ENCODE measurements at places on chromosomes 6 and 20. TPM values are rescaled to one million over a fixed set of nuclear protein-coding genes. Genes with fewer than 3 reads are reported as not detected.

- no peak for DNase-seq
These were observed 170.8 kb upstream of the GMDS start for GRCh38 chr6:2416128-2416712.

DNA sequence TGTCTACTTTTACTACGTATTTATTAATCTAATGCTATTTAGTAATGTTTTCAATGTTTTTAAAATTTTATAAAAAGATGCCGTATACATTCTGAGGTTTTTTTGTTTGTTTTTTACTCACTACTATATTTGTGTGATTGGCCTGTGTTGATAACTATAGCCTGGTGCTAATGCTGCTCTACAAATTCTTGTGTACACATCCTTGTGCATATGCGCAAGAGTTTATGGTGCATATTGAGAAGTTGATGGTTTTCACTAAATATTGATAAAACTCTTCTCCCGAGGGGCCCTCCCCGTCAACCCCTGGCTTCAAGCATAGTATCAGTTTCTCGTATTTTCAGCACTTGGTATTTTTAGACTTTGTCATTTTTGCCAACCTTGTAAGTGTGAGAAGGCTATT lies 59.9 kb downstream of the E2F3 start:
- DNase-seq: no peak

DNA sequence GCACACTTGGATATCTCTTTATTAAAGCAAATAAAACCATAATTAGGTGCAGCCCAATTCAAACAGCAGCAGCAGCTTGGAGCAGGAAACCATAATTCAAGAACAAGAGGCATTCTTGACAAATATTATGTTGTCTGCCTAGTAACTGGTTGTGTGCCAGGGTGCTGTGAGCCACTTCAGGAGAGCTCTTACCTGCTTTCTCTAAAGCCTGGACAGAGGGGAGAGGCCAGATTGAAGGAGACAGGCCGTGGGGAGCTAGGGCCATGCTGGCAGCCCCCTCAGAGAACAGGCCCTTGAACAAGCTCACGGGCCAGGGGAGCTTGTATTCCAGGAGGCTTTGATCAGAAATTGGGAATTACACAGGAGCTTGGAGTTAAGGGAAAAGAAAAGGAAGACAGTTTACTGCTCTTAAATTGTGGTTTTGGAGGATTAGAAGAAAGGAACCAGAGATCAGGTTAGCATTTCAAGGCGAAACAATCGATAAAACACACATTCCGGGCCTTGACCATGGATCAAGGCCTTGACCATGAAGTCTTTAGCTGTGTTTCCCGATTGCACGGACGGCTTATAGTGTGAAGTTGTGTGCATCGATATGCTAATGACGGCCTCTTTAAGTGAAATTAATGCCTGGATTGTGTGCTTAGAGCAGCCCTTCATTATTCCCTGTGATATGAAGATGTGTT lies 69.8 kb upstream of the NKX2-2 start:
- DNase-seq: no peak

NKAIN4 gene
- polyA plus RNA-seq: 21.1 TPM

DNA sequence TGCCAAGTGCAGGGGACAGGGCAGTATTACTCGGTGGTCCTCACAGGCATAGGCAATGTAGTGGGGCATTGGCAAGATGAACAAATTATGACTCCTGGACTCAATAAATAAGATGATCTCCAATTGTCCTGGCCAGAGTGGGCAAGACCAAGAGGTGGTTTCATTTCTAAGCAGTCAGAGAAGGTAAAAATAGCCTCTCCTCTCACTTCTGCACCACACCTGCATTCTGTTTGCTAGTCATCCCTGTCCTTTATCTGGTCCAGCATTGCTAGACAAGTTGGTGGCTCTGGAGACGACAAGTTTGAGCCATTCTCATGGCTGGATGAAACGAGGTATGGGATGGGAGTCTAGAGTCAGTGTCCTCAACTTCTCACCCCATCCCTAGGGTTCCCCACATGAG lies 83.0 kb downstream of the BANF2 start:
- no peak for DNase-seq

GRCh38 chr6:168667428-168667805 lies 226.4 kb downstream of the SMOC2 start:
- DNase-seq: no peak

DNA sequence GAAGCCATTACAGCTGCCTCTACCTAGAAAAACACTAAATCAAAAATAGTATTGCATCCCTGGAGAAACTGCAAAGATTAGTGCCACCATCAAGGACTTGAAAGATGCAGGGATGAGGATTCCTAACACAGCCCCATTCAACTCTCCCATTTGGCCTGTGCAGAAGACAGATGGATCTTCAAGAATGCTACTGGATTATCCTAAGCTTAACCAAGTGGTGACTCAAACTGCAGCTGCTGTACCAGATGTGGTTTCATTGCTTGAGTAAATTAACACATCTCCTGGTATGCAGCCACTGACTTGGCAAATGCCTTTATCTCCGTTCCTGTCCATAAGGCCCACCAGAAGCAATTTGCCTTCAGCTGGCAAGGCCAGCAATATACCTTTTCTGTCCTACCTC lies 117.4 kb downstream of the TBC1D32 start:
- DNase-seq: no peak

- no peak for DNase-seq
These were observed 69.7 kb downstream of the ANKS1A start for GRCh38 chr6:34958734-34959133.

DNA sequence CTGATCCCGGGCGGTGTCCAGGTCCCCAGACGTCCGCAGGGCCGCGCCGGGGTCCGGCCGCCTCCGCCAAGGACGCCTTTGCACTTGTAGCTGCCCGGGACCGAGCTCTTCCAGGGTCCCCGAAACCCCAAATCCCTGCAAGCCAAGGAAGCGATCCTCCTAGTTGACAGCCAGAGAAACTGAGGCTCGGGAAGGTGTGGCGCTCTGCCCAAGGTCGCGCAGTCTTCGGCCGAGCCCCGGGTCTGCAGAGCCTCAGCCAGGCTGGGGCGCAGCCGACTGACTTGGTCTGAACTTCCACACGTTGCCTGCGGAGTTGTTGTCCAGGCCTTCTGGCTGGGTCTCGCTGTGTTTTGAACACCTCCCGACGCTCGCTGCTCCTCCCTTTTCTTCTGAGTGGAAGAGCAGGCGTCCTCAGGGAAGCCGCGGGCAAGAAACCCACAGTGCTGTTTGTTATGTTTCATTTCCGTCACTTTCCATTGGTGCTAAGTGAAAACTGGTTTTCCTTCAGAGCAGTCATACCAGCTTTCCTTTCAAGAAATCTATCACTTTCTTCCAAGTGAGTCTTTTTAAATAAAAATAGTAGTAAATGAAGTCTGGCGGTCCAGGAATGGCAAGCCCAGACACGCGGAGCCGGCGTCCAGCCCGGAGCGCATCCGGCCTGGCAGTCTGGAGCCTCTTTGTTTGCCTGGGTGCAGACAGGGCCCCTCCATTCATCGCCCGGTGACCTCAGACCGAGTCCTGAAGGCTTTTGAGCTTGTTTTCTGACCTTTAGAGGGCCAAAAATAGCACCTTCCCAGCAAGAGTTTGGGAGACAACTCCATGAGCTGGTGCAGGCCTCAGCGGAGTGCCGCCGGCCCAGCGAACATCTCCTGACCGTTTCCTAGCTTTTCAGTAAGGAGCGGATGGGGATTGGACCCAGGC lies 698 bp downstream of the FAM210B start:
- DNase-seq: no peak

GRCh38 chr20:12072221-12072953 lies 154.7 kb downstream of the BTBD3 start:
- no peak for DNase-seq

NOX3 gene
- 2.1 TPM for polyA plus RNA-seq

C20orf144 gene
- 0.21 TPM for polyA plus RNA-seq

VSTM2L gene
- polyA plus RNA-seq: 1.3 TPM

GRCh38 chr6:9208966-9209365 lies 773.6 kb upstream of the SLC35B3 start:
- DNase-seq: no peak

CASS4 gene
- 3.6 TPM for polyA plus RNA-seq

GRCh38 chr6:167796192-167796981 lies 30.3 kb upstream of the AFDN start:
- DNase-seq: no peak

- no peak for DNase-seq
These were observed 2.5 kb downstream of the PMEPA1 start for GRCh38 chr20:57707320-57707719.

PPP1R16B gene
- 7.5 TPM for polyA plus RNA-seq

ANGPT4 gene
- 0.15 TPM for polyA plus RNA-seq

DNA sequence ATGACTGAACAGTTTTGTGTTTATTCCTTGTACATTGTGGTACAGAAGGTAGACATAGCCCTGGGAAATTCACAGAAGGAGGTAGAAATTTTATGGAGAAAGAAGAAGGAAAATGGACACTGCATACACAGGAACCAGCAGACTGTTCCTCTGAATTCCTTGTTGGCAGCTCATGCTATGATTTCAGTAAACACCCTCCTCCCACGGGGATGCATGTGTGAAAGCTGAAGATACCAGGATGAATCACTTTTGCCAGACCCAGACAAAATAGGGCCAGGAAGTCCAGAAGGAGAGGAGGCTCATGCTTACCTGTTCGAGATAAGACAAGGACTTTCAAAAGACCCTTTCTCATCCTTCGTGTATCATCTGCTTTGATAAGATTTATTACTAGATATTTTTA lies 110.3 kb upstream of the GGTLC1 start:
- no peak for DNase-seq

GRCh38 chr6:36701401-36701991 lies 3.9 kb downstream of the RAB44 start:
- DNase-seq: no peak

HBS1L gene
- 77.3 TPM for polyA plus RNA-seq

- DNase-seq: no peak
These were observed 104.2 kb downstream of the PREX1 start for GRCh38 chr20:48723308-48724264.

DNA sequence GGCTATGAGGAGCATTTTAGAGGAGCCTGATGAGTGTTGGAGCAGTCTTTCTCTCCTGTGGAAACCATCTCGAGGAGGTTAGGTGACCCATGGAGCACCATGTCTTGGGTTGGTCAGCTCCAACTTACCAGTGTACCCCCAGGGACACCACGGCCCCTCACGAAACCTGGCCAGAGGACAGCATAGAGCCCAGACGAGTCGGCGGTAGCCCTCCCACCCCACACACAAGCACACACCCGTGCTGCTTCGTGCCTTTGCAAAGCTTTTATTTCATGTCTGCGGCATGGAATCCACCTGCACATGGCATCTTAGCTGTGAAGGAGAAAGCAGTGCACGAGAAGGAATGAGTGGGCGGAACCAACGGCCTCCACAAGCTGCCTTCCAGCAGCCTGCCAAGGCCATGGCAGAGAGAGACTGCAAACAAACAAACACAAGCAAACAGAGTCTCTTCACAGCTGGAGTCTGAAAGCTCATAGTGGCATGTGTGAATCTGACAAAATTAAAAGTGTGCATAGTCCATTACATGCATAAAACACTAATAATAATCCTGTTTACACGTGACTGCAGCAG lies 53.6 kb downstream of the EZR start:
- DNase-seq: no peak

GRCh38 chr20:19589787-19590362 lies 168.2 kb upstream of the RIN2 start:
- no peak for DNase-seq

DNA sequence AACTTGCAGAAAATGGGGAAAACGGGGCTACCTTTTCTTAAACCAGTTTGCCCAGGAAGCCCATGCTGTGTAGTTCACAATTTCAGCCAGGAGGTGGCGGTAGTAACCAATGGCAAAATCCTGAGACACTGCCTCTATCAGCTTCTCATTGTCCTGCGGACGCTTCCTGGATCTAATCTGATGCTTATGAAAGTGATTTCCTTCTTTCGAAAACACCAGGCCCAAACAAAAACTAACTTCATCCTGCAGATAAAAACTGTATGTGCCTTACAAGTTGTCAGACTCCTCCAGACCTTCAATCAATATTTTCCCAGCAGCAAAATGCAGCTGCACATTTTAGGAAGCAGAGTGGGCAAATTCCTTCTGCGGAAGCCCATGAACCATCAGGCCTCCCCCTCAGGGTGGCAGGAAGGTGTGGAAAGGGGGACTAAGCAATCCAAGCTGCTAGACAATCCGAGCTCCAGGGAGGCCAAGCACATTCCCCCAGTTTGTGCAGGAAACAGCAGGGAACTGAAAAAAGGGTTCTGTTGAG lies 88.5 kb downstream of the LY86 start:
- no peak for DNase-seq

PI16 gene
- polyA plus RNA-seq: 1.3 TPM

- DNase-seq: no peak
These were observed 12.2 kb downstream of the EPHA7 start for GRCh38 chr6:93407186-93407585.

- no peak for DNase-seq
These were observed 62.0 kb upstream of the CD83 start for GRCh38 chr6:14055541-14055940.

HEY2 gene
- polyA plus RNA-seq: 7.7 TPM

DNA sequence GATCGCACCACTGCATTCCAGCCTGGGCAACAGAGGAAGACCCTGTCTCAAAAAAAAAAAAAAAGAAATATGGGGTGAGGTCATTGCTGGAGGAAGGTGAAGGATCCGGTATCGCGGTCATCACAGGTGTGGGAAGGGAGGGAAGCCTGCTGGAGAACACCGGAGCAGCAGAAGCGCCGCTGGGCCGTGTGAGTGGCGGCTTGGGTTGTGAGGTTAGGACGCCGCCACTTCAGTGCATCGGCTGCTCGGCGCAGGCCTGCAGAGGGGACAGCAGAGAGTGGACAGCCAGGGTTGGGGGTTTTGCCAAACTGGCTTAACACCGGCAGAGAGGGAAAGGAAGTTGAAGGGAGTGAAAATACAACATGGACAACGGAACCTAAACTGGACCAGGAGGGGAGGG lies 5.4 kb downstream of the TLDC2 start:
- DNase-seq: no peak

- no peak for DNase-seq
These were observed 162.3 kb downstream of the PAX1 start for GRCh38 chr20:21867811-21868210.

ADGRF5 gene
- 32.4 TPM for polyA plus RNA-seq

DNA sequence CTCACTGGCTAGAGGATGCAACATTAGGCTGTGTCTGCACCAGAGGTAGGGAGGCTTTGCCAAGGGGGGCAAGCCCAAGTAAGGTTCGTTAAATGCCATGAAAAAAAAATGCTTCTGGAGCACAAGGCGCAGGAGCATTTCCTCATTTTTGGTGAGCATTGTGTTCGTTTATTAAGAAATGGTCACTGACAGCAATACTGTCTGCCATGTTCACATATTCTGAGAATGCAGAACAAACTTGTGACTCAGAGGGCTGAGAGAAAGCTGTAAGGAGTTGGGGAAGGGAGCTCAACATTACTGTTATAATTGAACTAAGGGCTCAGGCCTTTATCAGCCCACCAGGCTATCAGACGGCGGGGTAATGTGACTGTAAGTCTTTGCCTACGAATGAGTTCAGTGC lies 465.4 kb upstream of the BTBD3 start:
- DNase-seq: no peak

TDP2 gene
- 64.9 TPM for polyA plus RNA-seq

GRCh38 chr20:36467076-36467999 lies 74.0 kb upstream of the MYL9 start:
- DNase-seq: no peak

PBOV1 gene
- polyA plus RNA-seq: not detected

DNA sequence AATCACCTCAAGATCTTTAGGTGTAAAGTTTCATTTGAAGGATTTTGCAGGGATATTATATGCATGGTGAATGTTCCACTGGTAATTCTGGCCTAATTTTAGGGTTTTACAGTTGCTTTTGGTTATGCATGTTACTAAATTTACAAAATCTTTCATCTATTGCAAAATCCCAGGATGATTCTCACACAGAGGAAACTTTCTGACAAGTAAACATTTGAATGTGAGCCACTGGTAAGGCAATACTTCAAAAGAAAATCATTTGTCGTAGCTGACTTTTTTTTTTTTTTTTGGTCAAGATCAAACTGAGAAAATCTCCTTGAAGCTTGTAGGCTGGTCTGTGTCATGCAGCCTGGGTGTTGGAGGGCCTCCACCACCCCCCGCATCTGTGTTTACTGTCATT lies 141.9 kb upstream of the EXOC2 start:
- DNase-seq: no peak

Data from right renal cortex interstitium (tissue), 3 donors.